Renal cortical epithelial cell (primary cell): ENCODE measurements at places on chromosomes 7 and 10. TPM values are rescaled to one million over a fixed set of nuclear protein-coding genes. Genes with fewer than 3 reads are reported as not detected.

The CRYGN gene
- not detected in 2 replicates for total RNA-seq

DNA sequence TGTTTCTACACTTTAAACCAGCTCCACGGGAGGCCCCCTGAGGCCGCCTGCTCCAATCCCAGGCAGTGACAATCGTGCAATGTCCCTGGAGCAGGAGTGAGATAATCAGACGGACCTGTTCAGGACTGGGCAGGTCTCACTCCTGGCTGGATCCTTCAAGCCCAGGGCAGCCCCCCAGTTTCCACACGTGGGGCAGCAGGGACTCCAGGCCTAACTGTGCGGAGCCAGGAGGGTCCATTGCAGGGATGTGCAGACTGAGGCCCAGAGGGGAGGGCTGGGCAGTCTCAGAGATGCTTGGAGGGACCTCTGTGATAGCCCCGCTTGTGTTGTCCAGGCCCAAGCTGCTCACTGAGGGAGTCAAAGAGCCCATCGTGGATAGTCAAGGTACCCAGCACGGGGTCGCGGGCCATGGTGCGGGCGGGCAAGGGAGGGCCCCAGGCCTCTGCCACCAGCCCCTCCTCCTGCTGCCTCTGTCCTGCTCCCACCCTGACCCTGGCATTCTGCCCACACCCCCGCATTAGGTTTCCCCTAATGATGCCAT lies 110.5 kb upstream of the KCTD7 start:
- no peak for DNase-seq

The BLVRA gene
- 44.8 and 47.3 TPM in 2 replicates for total RNA-seq

The AKR1B15 gene
- 0.35 TPM in 1 of 2 replicates, not detected in the other for total RNA-seq

GRCh38 chr10:51421853-51422252 lies 277.5 kb downstream of the CSTF2T start:
- DNase-seq: no peak

The LRRN3 gene
- under 0.01 TPM in 1 of 2 replicates, not detected in the other for total RNA-seq

GRCh38 chr10:46018453-46019176 lies 11.8 kb downstream of the NCOA4 start:
- DNase-seq: no peak

DNA sequence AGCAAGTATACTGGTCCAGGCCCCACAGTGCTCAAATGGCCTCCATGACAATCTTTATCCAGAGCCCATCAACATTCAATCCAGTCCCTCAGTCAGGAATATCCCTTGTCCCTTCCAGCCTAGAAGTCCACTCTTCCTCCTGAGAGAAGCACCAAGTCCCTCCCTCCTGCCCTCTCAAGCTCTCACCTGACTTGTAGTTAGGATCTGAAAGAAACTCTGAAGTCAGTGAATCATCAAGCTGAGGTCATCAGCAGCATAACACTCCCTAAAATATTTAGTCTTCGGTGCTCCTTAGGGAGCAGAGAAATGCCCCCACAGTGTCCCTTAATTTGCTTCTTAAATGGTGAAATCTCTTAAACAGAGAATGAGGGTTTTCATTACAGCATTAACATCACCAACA lies 31.0 kb downstream of the GRM8 start:
- no peak for DNase-seq

- DNase-seq: no peak
These were observed 73.0 kb upstream of the LEP start for GRCh38 chr7:128167791-128168666.

- DNase-seq: peak; percentile 65
These were observed 19.1 kb upstream of the SOSTDC1 start for GRCh38 chr7:16484453-16485158.

The DDX50 gene
- 62.9 and 64.3 TPM in 2 replicates for total RNA-seq

DNA sequence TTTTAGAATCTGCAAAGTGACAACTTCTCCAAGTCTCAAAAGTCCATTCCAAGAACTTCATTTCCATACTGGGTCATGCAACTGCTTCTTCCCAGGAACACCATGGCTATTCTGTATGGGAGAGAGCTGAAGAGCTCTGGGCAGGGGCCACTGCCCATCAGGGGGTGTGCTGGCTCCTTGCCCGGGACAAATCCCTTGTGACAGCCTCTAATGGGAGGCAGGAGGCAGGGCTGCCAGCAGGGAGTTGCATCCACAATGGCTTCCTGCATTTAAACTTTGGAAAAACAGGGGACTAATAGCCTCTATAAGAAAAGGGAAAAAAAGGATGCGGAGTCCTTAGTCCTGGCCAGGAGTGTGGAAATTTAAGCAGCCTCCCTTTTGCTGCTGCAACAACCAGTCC lies 18.4 kb upstream of the FRMD4A start:
- no peak for DNase-seq

GRCh38 chr7:56105508-56105907 lies 768 bp downstream of the CHCHD2 start:
- DNase-seq: peak; percentile 78

DNA sequence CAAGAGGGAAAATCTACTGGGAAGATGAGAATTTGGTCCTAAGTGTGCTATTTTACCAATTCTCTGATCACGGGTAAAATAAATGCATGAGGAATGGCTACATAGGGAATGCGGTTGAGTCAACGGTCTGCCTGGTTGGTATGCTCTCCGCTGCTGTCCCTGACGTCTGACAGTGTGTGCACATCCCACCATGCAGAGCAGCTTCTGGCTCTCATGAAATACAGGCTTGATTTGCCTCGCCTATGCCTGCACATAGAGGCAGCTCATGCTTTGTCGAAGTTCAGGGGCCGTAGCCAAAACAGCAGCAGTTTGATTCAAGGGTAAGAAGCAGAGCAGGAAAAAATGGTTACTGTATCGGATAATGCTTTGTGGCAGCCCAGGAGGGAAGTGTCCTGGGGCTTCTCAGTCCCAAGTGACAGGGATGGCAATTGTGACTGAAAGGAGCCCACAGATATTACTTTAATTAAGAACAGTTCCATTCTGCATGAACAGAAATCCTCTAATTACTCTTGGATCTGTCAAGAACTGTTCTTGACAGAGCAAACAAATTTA lies 268.4 kb upstream of the SLC26A5 start:
- DNase-seq: no peak

DNA sequence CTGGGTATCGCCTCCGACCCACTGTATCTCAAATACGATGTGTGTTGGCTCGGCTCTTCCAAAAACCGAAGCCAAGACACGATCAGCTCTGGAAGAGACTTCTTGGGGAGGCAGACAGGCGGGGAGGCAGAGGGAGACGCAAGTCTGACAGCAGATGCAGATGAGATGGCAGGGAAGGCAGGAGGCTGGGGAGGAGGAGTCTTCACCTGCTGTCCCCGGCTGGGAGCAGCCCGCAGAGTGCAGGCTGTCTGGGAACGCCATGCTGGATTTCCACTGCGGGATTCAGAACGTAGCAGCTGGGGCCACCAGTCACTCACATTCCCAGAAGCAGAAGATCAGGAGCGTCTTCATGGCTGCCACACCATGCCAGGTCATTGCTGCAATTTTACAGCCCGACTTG lies 29.4 kb downstream of the CTBP2 start:
- DNase-seq: no peak

DNA sequence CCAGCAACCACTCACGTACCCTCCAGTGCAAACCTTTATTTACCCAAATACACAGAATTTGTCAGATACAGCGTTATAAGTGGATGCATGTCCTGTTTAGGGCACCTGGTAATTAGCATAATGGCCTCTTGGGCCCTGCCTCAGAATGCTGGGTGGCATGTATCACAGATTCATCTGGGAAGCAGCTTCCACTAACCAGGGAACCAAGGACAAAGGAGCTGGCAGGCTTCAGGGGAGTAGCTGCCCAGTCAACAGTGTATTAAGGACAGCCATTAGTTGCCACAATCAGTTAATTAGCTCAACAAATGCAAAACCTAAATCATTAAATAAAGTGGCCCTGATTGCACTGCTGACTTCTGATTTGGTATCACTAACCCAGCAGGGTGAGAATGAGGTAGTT lies 105.7 kb downstream of the RAPGEF5 start:
- no peak for DNase-seq

The VPS37D gene
- total RNA-seq: 8.6 and 9.2 TPM in 2 replicates

GRCh38 chr10:72173619-72174296 lies 42.1 kb upstream of the ANAPC16 start:
- DNase-seq: peak; percentile 92

GRCh38 chr7:152574892-152575548 lies 100.9 kb downstream of the XRCC2 start:
- peak; percentile 76 for DNase-seq

GRCh38 chr10:93299606-93300287 lies 182.4 kb downstream of the MYOF start:
- DNase-seq: no peak

The BLNK gene
- 0.35 and 2.8 TPM in 2 replicates for total RNA-seq

GRCh38 chr7:110442381-110442837 lies 648.5 kb upstream of the LRRN3 start:
- peak; percentile 79 for DNase-seq

- DNase-seq: no peak
These were observed 38.0 kb downstream of the ZNF777 start for GRCh38 chr7:149422914-149423301.
